ENCODE measurements at places on chromosomes 4 and X. TPM values are rescaled to one million over a fixed set of nuclear protein-coding genes. Genes with fewer than 3 reads are reported as not detected.
A peak's percentile ranks its signal among the peaks of the same experiment; 100 is the strongest.

DNA sequence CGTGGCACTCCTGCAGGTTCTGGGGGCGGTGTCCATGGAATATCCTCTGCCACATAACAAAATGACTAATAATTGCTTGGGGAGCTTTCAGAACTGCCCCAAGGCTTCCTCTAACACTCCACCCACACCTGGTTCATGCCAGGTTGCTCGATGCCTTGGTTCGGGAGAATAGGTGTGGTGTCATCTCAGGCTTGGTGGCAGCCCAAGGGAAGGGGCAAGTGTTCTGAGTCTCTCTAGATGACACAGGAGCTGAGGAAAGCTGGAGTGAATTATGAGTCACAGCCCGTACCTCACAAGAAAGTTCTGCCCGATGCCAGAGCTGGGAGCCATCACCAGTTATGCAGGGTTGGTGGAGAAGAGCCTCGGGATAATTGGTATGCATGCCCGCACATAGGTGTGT lies 14.7 kb downstream of the FTSJ1 start:
- no peak for DNase-seq

DNA sequence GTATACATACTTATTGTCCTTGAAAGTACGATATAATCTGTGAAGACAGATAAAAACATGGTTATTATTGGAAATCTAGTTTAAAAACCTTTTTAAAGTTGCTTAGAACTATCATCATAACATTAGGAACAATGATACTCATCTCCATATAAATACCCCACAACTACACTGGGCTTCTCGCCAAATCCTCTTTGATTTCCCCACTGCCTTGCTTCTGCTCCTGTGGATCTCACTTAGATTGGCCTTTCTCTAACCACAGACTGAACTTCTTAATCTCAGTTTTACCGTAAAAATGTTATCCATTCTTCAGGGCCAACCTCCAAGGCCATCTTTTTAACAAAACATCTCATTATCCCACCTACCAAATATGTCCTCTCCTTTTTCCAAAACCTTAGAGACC lies 77.6 kb downstream of the PRKG2 start:
- DNase-seq, result no peak

GRCh38 chrX:154136627-154137161 lies 7.3 kb upstream of the OPN1LW start:
- peak; percentile 26 for DNase-seq

GRCh38 chr4:7971159-7971631 lies 31.5 kb upstream of the AFAP1 start:
- no peak for DNase-seq

FAM241A gene
- 0.86 TPM for polyA plus RNA-seq

MAGEA9B gene
- polyA plus RNA-seq, result not detected

DNA sequence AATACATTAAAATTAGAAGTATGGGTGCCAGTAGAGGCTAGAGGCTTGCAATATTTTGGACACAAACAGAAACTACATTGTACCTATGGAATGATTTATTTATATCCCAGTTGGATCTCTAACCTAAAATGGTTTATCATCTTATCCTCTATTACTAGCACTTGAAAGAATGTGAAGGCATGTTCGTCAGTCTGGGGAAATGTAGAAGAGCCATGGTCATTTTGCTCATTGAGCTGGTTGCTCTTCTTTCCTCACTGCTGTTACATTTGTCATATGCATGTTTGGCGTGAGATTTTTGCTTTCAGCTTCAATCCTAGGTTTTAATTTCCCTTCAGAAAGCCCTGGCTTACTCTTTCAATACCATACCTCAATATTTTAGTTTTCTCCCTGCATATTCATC lies 82.4 kb upstream of the MYOZ2 start:
- no peak for DNase-seq

DNA sequence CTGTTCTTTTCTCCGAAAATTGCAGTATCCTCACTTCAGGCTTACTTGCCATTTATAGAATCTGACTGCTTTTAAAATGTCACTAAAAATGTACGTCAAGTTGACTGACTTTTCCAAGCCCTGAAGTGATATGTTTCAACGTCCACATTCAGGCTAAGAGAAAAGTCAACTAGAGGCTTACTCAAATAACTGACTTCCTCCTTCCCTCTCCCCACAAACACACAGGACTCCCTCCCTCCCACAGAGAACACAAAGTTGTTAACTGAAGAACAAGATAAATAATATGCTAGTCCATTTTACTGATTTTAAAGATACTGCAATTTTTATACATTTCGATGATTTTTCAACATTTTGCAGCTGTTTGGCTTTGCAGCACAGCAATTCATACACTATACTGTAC lies 13.8 kb upstream of the CDKL2 start:
- DNase-seq, result no peak

DNA sequence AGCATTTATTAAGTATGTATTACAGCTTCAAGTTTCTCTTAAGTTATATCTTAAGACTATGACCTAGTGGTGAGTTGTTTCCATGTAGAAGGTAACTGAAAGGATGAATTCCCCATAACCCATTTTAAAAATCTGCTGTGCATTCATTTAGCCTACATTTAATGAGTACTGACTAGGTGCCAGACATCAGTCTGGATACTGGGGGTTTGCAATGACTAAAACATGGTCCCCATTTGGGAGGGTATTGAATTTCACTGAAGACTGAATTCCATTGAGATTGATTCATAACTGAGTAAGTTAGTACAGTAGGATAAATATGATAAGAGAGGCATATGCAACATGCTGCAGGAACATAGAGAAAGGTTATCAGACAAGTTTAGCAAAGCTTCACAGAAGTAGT lies 241.5 kb downstream of the FRAS1 start:
- DNase-seq, result no peak

LDB2 gene
- 19.2 TPM for polyA plus RNA-seq

- no peak for DNase-seq
Measured at GRCh38 chrX:78330068-78330467, 2.7 kb upstream of the CYSLTR1 start.

- peak; percentile 46 for DNase-seq
Measured at GRCh38 chr4:55444827-55445226, 49.1 kb downstream of the TMEM165 start.

DNA sequence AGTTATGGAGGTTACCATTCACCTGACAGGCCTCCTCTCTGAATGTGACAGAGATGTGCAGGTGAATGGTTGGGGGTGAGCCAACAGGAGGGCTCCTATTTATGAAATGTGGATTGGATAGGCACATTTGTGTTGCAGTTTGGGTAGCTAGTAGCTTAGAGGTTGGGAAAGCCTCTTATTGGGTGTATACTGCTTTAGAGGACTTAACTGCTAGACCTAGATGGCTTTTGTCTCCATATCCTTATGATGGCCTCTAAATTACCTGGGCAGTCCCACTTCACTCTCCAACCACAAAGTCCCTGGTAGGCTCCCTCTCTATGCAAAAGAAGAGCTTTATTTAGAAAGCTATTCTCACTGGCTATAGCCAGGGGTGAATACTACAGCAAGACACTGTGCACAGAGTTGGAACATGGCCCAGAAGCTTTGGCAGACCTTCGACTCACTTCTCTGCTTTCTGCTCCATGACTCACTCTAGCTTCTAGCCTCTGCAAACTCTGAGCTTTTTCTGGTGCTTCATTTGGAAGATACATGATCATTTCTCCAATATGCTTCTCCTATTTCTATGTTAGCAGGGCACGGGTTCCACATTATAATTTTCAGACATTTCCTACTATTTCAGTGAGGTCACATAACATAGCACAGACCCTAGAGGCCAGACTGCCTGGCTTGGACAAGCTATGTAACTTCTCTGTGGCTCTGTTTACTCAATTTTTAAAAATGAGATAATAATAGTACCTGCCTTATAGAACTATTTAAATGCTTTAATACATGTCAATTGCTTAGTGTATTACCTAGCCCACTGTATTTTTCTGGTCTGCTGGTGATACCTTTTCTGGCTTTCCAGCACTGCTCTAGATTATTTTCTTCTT lies 6.0 kb upstream of the VGLL1 start:
- peak; percentile 6 for DNase-seq
